DMS79 (cell line): ENCODE measurements at places on chromosomes 2 and 18.

DNA sequence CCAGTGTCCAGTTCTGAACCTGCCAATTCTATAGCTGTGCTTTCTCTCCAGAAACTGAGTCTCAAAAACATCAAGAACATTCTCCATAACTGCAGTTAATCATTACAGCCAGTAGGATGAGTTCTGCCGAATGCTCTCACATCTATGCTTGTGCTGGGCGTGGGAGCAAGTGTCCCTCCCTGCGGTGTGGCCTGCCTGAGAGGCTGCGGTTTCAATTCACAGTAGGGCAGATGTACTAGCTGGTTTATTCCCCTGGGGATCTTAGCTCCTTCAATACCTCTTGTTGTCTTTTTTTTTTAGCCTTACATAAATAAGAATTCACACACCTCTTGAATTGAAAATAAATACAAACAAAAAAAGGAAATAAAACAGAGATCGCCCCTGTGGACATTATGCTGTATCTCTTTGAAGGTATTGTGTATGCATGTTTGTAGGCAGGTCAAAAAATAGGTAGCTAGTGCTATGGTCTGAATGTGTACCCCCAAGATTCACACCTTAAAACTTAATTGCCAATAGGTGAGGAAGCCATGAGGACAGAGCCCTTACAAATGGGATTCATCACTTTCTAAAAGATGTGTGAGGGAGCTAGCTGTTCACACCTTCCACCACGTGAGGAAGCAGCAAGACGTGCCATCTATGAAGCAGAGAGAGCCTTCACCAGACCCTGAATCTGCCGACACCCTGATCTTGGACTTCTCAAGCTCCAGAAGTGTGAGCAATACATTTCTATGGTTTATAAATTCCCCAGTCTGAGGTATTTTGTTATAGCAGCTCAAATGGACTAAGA, 74.3 kb downstream of the BCL2L11 start:
- no peak for DNase-seq

DNA sequence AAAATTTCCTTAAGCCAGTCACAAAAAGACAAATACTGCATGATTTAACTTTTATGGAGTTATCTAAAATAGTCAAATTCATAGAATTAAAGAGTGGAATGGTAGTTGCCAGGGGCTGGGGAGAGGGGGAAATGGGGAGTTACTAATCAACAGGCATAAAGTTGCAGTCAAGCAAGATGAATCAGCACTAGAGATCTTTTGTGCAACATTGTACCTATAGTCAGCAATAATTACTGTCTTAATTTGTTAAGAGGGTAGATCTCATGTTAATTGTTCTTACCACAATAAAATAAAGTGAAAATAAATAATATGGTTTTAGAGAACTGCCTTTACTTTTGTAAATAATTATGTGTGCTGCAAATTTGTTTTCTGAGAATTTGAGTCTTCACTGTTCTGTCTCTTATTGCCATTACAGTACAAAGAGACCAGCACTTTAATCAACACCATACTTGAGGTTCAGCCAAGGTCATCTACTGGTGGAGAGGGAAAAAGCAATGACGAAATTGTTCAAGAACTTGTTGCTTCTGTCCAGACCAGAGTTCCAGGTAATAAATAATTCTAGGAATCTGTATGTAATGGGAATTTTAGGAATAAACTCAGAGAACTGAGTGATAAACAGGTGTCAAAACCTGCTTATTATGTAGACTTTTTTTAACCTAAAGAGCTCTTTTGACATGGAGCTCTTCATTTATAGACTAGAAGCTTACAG, 75.5 kb downstream of the TRABD2A start:
- no peak for DNase-seq

DNA sequence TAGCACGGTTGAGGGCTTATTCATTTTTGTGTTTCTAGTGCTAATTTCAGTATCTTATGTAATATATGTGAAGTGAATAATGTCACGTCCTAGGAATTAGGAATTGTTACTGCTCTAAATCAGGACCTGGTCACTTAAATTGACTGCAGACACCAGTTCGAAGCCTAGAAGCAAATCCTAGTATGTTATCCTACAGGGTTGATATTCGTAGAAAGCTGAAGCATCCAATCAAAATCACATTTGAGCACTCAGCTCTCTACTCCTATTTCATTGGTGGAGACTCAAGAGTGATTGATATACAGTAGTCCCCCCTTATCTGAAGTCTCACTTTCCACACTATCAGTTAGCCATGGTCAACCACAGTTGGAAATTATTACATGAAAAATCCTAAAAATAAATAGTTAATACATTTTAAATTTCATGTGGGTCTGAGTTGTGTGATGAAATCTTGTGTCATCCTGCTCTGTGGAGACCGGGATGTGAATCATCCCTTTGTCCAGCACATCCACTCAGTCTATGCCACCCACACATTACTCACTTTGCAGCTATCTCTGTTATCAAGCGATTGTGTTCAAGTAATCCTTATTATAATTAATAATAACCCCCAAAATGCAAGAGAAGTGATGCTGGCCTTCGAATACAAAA, 35.2 kb upstream of the SCN9A start:
- no peak for DNase-seq

DNA sequence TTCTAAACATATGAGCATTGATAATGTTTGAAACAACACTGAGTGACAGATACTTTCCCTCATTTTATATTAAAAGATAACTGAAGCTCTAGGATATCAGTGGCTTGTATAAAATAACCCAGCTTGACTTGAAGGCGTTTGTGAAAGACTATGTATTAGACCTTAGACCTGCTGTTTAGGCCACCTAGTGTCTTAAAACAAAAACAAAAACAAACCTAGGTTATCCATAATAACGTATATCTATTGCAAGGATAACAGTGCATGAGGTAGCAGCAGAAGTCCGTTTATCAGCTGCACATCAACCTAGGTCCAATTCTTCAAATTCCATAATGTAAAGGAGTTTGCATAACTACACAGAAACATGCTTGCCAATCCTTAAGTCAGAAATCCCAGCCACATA, 79.5 kb upstream of the MAP2 start:
- DNase-seq = no peak

- DNase-seq = peak; percentile 55
These were observed 4.3 kb downstream of the THAP4 start for GRCh38 chr2:241632478-241633325.
